CD4-positive, alpha-beta T cell treated with Interleukin-2 at 100 ng/mL for 4 hours (primary cell): ENCODE measurements at places on chromosomes 6 and 20.

DNA sequence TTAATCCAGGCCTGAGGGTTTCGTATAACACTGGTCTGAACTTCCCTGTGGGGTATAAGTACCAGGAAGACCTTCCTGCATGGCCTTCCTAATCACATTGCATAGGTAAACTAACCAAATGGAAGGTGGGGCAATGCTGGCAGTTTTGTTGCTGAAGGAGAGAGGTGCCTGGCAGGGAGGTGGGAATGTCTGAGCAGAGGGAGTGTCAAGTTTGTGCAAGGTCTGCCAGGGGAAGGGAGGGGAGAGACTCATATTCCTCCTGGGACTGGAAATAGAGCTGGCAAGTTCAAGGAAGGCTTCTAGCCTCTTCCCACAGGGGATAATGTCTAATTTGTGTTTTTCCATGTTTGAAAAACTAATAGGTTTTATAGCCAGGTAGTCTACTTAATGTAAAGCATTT, 70.6 kb downstream of the HDDC2 start:
- no peak for DNase-seq

- DNase-seq, result no peak
Measured at GRCh38 chr6:164075981-164076615, 661.6 kb downstream of the QKI start.

DNA sequence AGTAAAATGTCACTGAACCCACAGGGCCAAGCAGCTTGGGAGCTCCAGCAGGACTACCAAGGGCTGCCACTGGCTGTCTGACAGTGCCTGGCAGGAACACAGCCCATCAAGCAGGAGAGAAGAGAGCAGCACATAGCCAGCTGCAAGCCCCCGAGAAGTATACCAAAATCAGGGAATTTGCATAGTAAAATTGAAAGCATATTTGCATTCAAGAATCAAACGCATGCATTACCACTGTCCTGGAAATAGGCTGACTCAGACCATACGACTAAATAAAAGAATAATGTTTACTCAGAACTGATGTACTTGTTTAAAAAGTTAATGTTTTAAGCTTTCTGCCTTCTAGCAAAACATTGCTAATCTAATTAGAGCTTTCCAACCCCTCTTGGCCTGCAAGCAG, 298.1 kb downstream of the TFAP2B start:
- no peak for DNase-seq

GRCh38 chr6:119449331-119450156, 100.0 kb upstream of the MAN1A1 start:
- DNase-seq, result no peak

GRCh38 chr6:148238713-148239112, 103.9 kb upstream of the SASH1 start:
- DNase-seq, result no peak

- DNase-seq, result peak; percentile 15
Measured at GRCh38 chr6:17987697-17988421, 424 bp upstream of the KIF13A start.

DNA sequence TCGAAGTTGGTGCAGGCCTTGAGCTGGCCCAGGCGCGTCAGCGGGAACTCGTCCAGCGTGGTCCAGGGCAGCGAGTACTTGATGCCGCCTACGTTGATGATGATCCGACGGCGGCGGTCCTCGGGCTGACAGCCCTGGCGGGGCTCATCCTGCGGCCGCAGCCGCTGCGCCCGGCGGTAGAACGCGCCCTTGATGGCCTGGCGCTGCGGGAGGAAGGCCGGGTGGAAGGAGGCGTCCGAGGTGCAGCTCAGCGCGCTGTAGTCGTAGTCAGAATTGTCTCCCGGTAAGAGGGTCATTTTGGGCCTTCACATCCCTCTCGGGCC, 12.9 kb downstream of the KCNG1 start:
- no peak for DNase-seq

DNA sequence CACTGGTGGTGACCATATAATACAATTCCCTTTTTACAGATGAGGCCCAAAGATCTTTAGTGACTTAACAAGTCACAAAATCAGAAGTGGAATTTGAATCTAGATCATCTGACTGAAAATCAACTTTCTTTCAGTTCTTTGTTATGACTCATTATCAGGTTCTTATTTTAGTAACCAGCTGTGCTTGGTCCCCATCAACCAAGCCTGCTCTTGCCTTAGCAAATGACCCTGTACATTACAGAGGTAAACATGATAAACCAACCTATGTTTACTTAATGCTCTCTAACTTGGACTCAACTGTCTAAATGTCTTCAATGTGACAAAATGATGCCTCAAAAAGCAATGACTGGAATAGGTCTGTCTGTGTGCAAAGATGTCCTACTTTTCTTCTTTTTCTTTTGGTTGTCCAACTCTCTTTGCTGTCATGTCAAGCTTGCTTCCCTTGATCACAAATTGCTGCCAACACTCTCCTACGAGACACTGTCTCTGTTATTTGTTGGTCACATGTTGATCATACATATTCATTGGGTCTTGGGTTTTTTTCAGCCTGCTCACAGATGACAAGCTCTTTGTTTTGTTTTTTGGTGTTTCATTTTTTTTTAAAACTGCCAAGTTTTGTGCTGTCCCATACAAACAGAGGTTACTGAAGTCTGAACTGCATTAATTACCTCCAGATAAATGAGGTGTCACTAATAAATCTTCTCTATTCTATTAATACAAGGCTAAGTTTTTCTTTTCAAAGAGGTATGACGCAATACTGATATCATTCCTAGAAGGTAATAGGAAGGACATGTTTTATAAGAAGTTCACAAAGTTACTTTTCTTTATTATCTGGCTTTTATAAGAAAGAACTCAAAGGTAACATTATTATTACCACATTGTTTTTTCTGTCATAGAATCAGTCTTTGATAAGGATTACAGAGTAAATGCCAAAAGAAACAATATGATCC, 62.2 kb upstream of the PLN start:
- no peak for DNase-seq

DNA sequence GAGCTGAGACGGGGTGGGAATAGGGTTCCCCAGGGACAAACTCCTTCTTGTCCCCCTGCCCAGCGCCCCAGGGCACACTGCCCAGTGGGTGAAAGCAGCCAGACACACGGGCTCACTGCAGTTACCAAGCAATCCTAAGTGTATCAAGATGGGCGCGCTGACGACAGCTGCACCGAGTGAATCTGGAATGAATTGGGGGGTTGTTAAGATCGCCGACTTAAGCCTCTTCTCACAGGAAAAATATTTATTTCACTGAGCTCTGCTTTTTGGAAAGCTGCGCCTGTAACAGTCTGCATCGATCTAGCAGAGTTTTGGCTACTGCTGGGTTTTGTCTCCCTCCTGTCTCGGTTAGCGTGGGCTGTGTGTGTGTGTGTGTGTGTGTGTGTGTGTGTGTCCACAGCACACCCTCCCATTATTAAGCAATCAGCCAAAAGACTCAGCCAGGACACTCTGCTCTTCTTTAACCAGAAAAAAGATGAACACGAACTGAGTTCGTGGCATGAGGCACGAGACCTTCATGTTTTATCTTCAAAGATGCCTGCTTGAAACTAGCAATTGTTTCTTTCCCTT, 35.9 kb downstream of the RIPOR3 start:
- DNase-seq, result no peak

GRCh38 chr6:99019381-99019780, 71.6 kb upstream of the FBXL4 start:
- DNase-seq, result no peak

DNA sequence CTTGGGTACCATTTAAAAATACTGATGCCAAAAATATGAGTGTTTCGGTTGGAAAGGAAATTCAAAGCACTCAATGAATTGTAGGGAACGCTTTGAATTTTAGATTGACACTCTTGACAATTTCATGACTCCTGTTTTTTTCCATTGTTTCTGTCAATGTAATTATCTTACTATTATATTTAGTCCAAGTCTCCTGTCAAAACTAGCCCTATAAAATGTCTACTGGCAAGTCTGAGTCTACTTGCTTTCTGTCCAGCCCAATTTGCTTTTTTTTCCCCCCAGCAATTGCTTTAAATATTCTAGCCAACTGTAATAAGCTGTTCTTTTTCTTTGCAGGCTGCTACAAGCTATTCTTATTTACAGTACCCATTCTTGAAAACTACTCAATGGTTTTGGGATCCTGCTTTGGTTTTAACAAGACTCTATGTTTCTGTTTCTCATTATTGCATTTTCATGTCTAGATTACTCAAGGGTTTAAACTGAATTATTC, 1103.9 kb upstream of the GJE1 start:
- no peak for DNase-seq

DNA sequence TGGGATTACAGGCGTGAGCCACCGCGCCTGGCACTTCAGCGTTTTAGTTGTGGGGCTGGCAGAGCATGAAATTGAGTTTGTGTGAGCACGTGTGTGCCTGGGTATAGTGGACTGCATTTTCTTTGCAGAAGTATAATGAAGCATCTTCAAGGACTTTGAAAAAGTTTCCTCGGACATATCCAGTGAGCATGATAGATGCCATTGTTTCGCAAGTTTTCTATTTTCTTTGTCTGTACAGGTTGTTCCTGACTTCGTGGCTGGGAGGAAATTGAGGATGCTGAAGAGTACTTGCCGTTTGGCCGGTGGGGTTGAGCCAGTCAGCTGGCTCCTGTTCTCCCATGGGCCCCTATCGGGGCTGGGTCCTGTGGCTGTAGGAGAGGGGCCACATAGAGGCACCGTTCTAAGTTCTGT, 55.9 kb downstream of the RREB1 start:
- DNase-seq, result no peak

GRCh38 chr6:114068116-114068515, 97.2 kb upstream of the HDAC2 start:
- DNase-seq, result no peak

GRCh38 chr6:96505363-96505762, 16.2 kb upstream of the UFL1 start:
- no peak for DNase-seq

GRCh38 chr6:70415247-70415646, 1.9 kb downstream of the FAM135A start:
- DNase-seq, result no peak

DNA sequence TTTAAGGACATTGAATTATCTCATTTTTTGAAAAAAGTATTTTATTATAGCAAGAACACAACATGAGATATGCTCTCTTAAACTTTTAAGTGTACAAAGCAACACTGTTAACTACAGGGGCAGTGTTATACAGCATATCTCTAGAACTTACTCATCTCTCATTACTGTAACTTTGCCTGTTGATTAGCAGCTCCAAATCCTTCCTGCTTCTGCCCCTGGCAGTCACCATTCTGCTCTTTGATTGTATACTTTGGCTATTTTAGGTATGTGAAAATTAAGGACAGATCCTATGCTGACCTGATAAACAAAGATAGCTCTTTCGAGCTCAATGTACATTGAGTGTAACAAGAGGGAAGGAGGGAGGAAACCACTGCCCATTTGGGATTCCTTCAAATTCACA, 1349.8 kb upstream of the GJE1 start:
- no peak for DNase-seq

- DNase-seq, result no peak
Measured at GRCh38 chr6:82862543-82862942, 203.1 kb downstream of the UBE3D start.

- DNase-seq, result peak; percentile 24
Measured at GRCh38 chr20:58251979-58252591, 23.6 kb upstream of the ANKRD60 start.

DNA sequence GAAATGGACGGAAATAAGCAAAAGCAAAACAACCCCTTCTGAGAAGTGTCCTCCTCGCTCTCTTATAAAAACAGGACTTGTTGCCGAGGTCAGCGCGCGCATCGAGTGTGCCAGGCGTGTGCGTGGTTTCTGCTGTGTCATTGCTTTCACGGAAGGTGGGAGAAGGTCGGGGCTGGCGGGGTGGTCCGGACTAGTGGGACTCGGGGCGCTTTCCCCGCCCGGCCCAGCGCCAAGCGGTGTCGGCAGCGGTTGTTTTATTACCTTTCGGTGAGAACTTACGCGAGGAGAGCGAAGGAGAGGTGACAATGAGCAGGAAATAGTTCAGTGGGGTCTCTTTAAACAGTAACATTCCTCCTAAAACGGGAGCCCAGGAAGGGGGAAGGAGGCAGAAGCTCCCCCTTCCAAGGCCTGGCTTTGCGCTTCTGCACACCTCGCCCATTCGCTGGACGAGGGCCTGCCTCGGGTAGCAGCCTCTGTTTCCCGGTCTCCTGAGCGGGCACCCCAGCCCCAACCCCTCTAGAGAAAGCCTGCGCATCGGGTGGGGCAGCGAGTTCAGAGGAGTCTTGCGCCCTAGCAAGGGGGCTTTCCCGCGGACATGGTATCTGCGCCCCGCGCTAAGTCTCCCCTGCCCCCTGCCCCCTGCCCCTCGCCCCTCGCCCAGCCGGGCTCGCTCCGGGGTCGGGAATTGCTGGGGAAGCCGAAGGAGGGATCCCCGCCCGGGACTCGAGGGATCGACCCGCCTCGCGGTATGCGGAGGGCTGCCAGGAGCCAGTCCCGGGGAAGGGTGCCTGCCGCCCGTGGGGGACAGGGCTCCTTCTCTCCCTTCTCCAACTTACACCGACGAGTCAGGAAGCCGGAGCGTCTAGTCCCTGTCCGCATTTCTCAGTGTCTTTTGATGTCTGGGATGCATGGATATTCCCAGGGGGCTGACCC, 1.2 kb upstream of the TBXT start:
- no peak for DNase-seq

GRCh38 chr20:14264869-14265268, 72.5 kb downstream of the FLRT3 start:
- DNase-seq, result no peak

DNA sequence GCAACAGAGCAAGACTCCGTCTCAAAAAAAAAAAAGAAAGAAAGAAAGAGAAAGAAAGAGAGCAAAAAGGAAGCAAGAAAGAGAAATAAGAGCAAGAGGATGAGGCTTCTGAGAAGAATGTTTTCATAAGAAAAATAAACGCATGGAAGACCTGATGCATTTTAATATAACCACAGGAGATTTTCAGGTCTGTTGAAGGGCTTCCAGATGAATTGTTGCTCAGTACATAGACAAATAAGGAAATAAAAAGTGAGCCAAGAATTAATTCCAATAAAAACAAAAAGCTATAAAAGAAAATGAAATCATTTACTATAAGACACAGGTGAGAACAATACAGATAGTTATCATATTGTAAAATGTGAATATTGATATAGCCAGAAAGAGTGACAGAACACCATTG, 43.5 kb downstream of the PERP start:
- no peak for DNase-seq

GRCh38 chr6:109874621-109875020, 103.5 kb upstream of the GPR6 start:
- no peak for DNase-seq

GRCh38 chr6:157380458-157380778, 572 bp upstream of the ZDHHC14 start:
- peak; percentile 4 for DNase-seq

DNA sequence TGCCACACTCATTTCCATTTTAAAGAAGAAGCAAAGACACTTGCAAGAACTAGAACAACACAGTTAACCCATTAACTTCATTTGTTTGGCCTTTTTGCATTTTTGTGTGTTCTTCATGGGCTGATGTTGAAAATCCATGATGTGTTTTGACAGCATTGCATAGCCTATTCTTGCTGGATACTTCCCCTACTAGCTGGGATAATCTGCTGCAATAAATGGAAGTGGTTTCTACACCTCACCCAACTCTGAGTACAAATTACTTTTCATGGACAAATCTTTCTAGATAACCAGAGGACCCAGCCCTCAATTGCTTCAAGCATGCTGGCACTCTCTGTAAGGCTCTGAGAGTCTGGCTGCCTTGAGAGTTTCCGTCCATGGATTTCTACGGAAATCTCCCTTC, 26.5 kb downstream of the CST9L start:
- DNase-seq, result no peak
